ENCODE measurements at places on chromosomes 4 and X.
A peak's percentile ranks its signal among the peaks of the same experiment; 100 is the strongest.

DNA sequence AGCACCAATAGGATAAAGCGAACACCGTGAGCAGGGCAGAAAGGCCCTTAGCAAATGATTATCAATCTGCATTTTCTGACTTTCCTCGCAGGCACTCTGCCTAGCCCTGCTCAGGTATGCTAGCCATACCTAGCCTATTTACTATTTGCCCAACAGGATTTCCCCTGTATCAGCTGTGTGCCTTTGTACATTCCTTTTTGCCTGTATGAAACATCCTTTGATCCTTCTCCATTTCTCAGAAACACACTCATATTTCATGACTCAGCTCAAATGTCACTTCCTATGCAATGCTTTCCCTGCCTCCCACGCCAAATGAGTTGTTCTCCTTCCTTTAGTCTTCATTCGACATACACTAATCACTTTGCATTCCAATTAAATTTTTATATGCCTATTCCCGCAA is 37.2 kb downstream of the PCDH7 start:
- DNase-seq = no peak

GRCh38 chr4:99405433-99406115 is 29.6 kb downstream of the ADH7 start:
- DNase-seq = peak; percentile 65

DNA sequence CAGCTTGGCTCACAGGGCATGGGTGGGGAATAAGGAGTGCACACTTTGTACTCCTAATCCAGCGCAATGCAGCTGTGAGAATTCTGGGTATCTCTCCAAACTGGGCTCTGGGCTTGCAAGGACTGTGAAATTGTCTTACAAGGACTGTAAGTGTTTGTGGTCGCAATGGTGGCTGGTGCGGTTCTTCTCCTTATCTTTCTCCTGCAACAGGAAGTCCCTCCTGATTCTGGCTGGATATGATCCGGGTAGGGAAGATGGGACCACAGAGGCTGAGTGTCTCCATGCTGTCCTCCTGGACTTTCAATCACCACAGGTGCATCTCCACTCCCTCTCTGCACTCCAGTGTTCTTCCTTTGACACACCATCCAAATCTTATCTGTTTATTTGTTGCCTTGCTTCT is 55.7 kb upstream of the GYPE start:
- DNase-seq = no peak

DNA sequence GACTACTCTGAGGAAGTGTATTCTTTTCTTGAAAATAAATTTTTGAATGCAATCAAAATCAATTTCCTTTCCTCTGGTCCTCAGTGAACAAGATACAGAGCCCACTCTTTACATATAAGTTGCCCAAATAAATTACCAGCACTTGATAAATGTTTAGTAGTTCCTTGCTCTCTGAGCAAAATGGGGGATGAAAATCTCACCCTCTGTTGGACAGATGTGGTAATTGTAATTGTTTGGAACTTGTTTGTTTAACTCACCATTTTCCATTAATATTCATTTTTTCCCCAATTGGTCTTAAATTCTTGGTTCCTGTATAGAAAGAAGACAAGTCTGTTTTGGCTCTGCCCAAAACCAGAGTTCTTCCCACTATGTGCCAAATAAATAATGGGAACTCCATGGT is 146.3 kb downstream of the LDB2 start:
- no peak for DNase-seq

- no peak for DNase-seq
Measured at GRCh38 chr4:99402765-99403164, 32.4 kb downstream of the ADH7 start.
